Suprapubic skin (tissue), 4 donors: ENCODE measurements at places on chromosomes 6 and 20. TPM values are rescaled to one million over a fixed set of nuclear protein-coding genes. Genes with fewer than 3 reads are reported as not detected.

GRCh38 chr20:25361287-25361683, 29.4 kb downstream of the ABHD12 start:
- DNase-seq, result no peak

DNA sequence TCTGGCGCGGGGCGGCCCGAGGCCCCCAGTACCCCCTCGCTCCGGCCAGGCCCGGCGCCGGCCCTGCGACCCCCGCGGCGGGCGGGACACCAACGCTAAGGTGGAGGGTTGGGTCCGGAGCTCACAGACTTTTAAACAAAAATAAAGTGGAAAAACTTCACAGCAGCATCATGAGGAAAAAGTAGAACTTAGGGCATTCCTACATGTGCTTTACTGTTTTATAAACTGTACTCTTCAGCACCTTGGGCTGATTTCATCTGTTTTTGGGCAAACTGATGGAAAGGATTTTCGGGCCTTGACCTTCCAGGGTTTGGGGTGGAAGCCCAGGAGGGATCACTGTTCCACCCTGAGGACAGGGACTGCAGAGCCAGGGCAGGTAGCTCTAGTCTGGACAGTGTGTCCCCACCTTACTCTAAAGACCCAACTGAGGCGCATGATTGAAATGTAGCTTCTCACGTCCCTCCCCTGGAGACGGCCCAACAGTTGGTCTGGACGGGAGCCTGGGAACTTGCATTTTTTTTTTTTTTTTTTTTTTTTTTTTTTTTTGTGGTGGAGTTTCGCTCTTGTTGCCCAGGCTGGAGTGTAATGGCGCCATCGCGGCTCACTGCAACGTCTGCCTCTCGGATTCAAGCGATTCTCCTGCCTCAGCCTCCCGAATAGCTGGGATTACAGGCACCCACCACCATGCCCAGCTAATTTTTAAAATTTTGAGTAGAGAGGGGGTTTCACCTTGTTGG, 740 bp downstream of the NELFCD start:
- peak; percentile 65 for DNase-seq

CTAGE9 gene
- not detected for total RNA-seq

GRCh38 chr20:1273366-1273765, 7.3 kb downstream of the SNPH start:
- DNase-seq, result no peak

DNA sequence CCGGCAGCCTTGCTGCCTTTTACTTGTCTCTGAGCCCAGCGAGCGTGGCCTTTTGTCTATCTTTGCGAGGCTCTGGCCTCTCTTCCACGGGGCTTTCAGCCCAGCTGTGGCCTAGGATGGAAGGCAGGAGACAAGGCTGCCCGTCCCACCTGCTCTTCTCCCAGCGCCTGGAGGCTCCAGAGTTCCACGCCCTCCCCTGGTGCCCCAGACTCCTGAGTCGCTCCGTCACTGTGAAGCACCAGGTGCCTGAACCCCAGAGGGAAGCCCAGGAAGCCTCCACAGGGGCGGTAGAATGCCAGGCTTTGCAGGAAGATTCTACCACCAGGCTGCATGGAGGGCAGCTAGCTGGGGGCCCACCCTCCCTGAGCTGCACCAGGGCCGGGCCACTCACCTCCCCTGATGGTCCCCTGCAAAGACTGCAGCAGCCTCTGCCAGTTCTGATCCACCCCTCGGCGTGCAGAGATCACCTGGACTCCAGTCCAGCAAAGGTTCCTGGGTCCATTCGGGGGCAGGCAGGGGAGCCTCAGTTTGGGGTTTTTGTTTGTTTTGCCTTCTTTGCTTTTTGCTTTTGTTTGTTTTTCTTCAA, 384.6 kb downstream of the CDH4 start:
- DNase-seq, result no peak

NKX2-2 gene
- total RNA-seq, result not detected

SIRPB2 gene
- total RNA-seq, result 0.87 TPM

GRCh38 chr6:43709654-43710303, 22.2 kb upstream of the MRPS18A start:
- no peak for DNase-seq

GINM1 gene
- 43.8 TPM for total RNA-seq

DLL1 gene
- total RNA-seq, result 75.6 TPM

MYMX gene
- total RNA-seq, result not detected

DNA sequence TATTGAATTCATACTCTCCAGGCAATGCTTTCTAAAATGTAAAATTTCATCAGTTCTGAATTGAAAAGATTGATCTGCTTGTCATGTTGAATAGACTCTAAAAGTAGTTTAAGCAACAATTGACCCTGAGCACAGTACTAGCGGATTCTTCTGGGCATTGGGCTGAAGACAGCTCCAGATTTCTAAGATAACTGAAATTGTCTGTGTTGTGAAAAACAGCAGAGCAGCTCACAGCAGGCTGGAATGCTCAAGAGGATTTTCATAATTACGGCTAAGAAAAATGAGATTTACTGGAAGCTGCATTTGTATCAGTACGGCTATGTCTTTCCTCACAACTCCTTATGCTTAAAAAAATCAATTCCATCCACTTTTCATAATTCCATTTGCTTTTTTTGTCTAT, 373.7 kb downstream of the HACE1 start:
- no peak for DNase-seq

EPHA7 gene
- 0.60 TPM for total RNA-seq

DNA sequence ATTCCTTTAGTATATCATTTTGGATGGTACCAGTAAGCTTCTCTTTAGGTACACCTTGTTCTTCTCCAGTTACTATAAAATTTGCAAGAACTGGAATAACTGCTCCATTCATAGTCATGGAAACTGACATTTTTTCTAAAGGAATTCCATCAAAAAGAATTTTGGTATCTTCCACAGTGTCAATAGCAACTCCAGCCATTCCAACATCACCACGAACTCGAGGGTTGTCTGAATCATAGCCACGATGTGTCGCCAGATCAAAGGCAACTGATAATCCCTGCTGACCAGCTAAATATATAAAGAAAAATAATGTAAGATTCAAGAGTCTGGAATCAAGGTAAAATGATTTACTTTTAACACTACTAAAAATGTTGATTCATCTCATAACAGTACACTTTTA, 5.3 kb downstream of the MMUT start:
- DNase-seq, result no peak

ABHD16B gene
- not detected for total RNA-seq
